ENCODE measurements at places on chromosomes 3 and 15.

GRCh38 chr3:184677344-184678316 is 34.2 kb downstream of the MAGEF1 start:
- no peak for DNase-seq

DNA sequence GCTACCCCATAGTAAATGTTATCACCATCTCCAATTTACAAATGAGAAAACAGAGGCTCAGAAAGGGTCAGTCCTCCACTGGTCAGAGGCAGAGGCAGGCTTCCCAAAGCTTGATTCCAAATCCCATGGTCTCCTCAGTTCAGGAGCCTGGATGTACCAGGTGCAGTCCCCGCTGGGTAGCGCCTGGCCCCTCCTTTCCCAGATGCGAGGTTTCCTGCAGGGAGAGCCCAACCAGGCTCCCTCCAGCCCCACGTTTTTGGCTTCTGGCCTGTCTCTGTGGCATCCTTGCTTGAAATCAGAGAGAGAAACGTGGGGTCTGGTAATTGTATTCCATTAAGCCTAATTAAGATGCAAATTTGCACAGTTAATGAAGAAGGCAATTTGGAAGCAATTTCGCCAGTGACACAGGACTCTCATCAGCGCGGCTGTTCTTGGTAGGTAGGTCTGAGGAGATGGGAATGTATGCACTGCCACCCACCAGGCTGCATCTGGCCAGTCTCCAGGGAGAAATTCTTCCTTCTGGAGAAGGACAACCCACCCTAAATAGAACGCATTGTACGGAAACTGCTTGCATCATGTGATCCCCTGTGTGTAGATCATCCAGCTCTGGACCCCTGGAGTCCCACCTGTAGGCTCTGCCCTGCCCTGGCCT is 50.5 kb downstream of the HRH1 start:
- DNase-seq = peak; percentile 43

GRCh38 chr3:42804831-42805132 is 492 bp upstream of the HIGD1A start:
- no peak for DNase-seq

DNA sequence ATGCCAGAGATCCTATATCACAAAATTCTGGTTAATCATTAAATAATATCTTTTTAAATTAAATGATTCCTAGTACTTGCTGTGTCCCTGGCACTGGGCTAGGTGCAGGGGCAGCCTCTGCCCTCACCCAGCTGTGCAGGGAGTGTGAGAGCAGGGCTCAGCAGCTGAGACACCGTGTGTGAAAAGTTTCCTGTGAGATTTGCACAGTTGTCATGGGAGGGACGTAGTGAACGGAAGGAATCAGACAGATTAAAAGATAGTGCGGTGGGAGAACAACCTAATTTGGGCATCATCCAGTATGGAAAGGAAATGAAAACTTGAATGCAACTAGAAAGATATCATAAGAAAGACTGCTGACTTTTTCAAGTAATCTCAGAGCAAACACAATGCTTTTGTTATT is 204.1 kb downstream of the SSR3 start:
- DNase-seq = no peak

DNA sequence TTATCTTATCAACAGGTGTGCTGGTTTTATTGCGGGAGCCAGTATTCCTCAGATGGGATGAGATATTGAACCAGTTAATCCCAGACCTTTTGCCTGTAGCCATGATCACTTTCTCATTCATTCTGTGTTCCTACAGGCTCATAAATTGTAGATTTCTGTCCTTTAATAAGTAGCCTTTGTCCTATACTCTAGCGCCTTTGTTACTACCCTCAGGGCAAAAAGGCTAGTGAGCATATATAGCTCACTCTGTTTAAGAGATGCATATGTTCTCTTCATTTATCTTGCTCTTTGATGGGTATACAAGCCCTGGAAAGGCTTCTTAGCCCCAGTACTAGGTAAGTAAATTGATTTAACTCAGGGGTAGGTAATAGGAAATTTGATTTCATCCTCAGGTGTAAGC is 95.1 kb downstream of the OXSM start:
- no peak for DNase-seq

- DNase-seq = no peak
Observed at GRCh38 chr3:31251083-31251482, 281.6 kb upstream of the STT3B start.
